RCC 7860 (cell line): ENCODE measurements at places on chromosomes 6 and 20.

- peak; percentile 67 for DNase-seq
Observed at GRCh38 chr6:64680446-64680845, 1026.6 kb downstream of the EYS start.

DNA sequence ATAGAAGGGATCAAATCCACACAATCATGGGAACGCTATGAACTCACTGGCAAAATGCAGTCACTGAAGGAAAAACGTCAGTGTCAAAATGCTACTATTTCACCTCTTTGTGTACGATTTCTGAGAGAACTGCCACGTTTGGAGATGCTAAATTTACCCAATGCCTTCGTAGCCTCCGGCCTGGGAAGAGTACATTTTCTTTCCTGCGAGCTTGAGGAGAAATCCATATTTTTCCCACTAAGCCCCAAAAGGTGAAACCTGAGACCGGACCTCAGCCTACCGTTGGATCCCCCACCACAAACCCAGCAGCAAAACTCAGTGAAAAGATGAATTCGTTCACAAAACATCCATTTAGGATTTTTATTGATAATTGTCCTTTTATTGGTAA is 131.7 kb downstream of the GPX5 start:
- no peak for DNase-seq

GRCh38 chr20:46011631-46012482 is 3.1 kb downstream of the MMP9 start:
- DNase-seq: no peak

DNA sequence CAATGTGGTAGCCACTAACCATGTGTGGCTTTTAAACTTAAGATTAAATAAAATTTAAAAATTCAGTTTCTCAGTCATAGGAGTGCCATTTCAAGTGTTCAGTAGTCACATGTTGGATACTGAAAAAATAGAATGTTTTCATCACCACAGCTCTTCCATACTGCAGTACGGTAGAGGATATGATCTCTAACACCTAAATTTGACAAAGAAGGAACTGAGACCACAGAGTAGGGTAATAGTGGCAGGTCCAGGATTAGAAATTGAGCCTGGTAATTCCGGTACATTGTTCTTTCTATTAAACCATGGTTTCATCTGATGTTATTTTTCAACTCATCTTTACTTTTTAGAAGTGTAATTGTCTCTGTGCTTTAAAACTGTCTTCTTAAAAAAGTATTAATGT is 104.0 kb downstream of the CD2AP start:
- no peak for DNase-seq

DNA sequence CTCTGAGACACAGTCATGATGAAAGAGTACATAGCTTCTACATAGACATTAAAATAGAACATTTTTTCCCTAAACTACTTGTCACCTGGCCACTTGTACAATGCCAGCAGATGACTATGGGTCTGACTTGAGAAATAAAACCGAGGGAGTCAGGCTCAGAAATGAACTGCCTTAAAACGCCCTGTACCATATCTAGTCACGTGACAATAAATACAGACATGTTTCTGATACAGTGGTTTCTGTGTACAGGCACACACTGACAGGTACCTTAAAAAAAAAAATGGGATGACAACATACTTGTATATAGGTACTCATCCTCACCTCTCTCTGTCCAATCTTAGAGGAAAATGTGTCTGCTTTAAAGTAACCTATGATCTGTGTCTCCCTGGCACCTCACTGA is 144.1 kb downstream of the SH3BGRL2 start:
- DNase-seq: no peak

- DNase-seq: no peak
Observed at GRCh38 chr6:87799651-87800050, 97.6 kb upstream of the AKIRIN2 start.

GRCh38 chr6:7050872-7051779 is 56.6 kb upstream of the RREB1 start:
- DNase-seq: peak; percentile 57

DNA sequence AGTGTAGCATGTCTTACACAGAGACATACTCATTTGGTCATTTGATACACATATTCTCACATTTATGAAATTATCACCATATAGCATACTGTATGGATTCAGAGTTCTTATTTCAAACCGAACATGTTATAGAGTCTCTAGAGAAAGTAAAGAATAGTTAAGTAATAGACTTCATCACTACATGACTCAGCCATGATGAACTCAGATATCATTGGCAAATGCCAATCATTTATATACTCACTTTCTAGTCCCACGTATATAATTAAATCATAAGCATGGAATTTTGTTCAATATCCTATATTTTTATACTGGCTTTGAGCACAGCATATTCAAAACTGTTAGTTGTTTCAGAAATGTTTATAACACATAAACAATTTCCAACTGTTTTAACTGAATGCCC is 749.9 kb downstream of the HACE1 start:
- DNase-seq: no peak

- DNase-seq: no peak
Observed at GRCh38 chr6:124443541-124443940, 518.7 kb upstream of the RNF217 start.

DNA sequence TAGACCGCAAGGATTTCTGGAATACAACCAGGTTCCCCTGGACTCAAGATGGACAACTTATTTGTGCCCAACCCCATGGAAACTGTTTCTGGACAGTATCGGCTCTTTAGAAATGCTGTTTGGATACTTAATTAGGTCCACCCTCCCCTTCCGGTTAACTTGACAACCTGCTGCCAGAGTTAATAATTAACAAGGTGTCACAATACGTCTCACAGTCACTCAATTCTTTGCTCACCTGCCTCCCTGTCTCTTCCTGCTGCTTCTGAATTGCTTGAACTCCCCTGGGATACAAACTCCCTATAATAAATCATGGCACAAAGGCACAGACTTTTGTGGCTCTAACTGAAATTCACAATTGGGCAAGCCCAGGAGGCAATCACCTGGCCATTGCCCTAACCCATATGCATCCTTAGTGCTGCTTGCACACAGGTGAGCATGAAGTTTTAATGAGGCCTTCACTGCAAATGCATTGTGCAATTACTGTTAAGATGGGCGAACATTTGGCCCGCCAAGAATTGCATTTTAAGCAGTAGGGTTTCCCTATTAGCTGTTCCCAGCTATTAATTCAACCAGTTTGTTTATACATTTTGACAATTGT is 504.4 kb upstream of the NOX3 start:
- no peak for DNase-seq

- DNase-seq: no peak
Observed at GRCh38 chr6:75149240-75149639, 56.6 kb downstream of the COL12A1 start.

GRCh38 chr6:144797881-144798589 is 512.9 kb downstream of the UTRN start:
- peak; percentile 50 for DNase-seq

- DNase-seq: no peak
Observed at GRCh38 chr20:39813190-39813829, 851.2 kb downstream of the DHX35 start.

DNA sequence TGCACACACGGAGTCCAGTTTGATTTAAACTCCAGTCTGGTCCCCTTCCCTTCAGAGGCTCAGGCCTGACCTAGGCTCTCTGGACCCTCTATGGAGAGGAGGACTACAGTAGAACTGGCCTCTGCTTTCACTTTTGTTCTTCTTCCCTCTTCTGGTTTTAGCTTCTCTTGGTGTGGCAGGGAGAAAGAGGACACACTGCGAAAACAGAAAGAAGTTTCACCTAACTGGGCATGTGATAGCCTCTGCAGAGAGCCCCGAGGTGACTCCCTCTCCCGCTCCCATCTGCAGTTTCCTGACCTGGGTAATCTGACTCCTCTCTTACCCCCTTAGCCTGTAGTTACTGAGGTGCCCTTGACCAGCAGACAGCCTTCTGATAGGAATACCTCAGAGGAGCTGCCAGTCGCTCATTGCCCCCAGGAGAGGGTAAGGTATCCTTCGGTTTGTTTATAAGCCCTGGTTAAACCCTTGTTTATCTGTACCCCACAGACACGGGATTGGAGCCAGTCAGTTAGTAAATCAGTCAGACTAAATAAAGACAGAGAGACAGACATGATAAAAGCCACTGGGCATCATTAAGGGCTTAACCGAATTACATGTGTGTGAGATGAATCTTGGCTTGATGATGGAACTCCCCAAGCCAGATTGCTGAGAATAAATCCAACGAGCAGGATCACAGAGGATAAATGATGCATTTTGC is 12.0 kb upstream of the DTNBP1 start:
- no peak for DNase-seq

DNA sequence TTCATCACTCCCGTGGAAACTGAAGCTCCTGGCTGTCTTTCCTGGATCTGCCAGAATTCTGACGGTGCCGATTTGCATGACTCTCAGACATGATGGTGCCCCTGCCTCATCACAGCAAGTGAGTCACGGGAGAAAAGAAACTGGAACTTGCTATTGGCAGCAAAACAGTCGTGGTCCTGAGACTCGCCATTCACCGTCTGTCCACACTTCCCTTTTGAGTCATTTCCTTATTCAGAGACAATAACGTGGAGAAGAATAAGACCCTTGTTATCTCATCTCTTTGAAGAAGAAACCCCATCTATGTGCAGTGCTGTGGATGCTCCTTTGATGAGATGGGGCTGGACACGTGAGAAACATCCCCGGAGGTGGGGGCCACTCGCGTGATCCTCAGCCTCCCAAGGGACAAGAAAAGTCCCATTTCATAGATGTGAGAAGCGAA is 4.2 kb downstream of the GPR31 start:
- peak; percentile 43 for DNase-seq

GRCh38 chr6:37507690-37508421 is 8.2 kb upstream of the CCDC167 start:
- no peak for DNase-seq

- no peak for DNase-seq
Observed at GRCh38 chr6:160398674-160399271, 50.6 kb downstream of the SLC22A3 start.

DNA sequence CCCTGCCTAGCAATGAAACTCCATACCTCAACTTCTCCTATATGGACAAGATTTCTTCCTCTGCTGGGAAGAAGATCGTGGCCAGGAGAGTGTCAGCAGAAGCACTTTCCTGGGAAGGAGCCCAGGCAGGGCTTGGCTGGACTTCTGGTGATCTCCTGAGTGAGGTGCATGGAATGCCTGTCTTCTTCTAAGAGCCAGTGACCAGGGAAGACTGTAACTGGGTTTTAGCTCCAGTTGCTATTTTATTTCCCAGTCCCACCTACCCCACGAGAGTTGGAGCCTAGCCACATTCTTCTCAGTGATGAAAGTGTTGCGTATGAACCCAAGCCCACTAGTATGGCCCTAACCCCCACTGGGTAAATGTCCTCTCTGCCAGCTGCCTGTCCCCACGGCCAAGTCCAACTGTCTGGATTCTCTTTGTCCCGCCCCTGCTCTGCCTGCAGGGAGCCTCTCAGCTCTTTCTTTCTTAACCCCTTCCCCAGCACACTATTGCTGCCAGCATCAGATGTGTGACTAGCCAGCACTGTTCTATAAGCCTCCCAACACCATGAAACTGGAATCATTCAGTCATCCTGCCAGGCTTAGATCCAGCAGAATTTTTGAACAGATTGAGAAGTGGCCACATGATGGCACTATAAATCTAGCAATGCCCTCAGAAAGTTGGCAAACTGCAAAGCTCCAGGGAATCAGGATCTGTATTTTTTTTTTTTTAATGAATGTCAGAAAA is 69.8 kb upstream of the FAM184A start:
- DNase-seq: peak; percentile 31

- DNase-seq: no peak
Observed at GRCh38 chr6:28408076-28408802, 8.7 kb upstream of the ZSCAN12 start.

DNA sequence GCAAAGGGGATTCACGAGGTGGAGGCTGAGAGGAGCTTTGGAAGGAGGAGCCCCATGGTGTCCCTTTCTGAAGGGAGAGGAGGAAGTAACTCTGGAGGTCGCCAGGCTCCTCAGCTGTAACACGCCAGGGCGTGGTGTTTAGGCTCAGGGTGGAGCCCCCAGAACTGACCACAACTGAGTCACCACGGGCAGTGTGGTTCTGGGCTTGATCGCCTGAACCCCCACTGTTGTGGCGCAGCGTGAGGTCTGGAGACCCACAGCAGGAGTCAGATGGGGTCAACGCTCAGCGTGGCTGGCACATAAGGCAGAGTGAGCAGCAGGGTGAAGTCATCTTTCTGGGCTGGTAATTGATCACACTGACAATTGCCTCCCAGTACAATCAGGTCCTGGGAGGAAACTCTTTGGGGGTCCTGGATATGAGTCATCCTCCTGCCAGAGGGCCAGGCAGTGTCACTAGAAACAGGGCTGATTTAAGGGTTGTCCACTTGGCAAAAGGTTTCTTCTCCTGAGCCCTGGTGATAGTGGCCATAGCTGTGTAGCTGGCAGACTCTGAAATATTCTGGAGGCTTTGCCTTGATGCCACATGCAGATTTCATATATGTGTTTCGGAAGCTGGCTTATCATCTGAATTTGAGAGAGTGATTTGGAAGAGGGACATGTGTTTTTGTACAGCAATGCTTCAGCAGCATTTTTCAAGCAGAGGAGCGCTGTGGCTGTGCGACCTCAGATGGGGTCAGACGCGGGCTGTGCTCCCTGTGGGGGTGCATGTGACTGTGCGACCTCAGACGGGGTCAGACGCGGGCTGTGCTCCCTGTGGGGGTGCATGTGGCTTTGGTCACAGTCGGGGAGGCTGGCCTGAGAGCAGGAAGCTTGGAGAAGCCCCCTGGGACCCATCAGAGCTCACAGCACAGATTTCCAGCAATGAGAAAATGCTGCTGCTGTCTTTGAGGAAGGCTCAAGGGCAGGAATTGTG is 50.0 kb downstream of the SYNJ2 start:
- peak; percentile 97 for DNase-seq

- no peak for DNase-seq
Observed at GRCh38 chr6:106939848-106940247, 34.7 kb downstream of the CD24 start.

DNA sequence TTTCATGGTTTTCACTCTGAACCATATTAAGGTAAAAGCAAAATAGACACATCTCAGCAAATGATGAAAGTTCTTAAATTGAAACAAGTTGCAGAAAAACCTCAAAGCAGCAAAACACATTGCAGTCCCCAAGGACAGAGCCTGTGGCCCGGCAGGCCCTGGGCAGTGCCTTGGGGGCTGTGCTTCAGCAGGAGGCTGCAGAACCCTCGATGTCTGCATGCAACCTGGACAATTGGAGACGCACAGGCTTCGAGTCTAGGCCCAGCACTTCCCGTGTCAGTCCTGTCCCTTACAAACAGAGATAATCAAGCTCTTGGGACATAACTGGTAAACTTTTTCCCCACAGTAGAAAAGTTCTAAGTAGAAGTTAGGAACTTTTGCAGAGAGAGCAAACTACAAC is 9.2 kb downstream of the PYGB start:
- DNase-seq: no peak

- DNase-seq: peak; percentile 34
Observed at GRCh38 chr6:152462716-152463115, 174.4 kb downstream of the SYNE1 start.

DNA sequence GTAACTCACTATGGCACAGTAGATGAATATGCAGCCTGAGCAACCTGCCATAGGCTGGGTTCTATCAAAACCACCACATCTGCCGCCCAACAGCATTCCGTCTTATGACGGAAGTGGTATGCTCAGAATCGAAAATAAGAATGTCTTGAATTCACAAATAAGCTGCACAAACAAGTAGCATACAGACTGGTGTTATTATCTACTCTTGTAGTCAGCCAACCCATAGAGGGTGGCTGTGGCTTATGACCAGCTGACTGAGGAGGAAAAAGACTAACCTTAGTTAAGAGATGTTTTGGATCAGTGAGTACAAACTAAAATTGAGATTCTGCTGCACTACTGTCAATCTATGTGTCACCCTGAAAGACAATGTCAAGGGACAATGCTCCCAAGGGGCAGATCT is 1255.1 kb upstream of the EYS start:
- no peak for DNase-seq

- DNase-seq: no peak
Observed at GRCh38 chr6:110128418-110128817, 51.1 kb downstream of the WASF1 start.
